ENCODE measurements at places on chromosomes 7 and 10.

DNA sequence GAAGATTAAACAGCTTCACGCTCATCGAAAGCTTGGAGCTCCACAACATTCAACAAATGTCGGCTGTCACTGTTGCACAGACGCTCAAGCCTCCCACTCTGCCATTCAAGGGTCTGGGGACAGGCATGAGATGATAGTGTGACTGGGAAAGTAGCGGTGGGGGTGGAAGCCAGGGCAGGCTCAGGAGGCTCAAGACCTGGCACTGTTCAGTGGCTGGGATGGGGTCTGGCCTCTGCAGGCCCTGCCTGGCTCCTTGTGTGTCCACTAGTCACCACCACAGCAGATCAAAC lies 13.5 kb upstream of the GTPBP4 start:
- DNase-seq: no peak

DNA sequence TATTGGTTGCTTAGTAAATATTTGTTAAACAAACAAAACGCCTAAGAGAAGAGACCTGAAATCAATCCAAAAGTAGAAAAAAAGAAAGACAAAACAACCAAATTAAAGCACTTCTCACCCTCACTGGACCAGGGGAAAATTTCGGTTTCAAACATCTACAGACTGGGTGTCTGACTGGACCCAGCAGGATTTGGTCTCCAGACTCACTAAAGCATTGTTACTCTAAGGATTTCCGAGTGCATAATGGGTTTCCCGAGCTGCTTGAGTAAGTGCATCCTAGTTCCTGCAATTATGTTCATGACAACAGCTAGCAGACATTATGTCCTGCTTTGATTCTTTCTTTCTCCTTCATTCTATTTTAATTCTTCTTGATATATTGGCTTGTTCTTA lies 51.8 kb upstream of the FAM3C start:
- DNase-seq: no peak

- DNase-seq: no peak
These were observed 164.2 kb upstream of the ITGB1 start for GRCh38 chr10:33122014-33122809.

DNA sequence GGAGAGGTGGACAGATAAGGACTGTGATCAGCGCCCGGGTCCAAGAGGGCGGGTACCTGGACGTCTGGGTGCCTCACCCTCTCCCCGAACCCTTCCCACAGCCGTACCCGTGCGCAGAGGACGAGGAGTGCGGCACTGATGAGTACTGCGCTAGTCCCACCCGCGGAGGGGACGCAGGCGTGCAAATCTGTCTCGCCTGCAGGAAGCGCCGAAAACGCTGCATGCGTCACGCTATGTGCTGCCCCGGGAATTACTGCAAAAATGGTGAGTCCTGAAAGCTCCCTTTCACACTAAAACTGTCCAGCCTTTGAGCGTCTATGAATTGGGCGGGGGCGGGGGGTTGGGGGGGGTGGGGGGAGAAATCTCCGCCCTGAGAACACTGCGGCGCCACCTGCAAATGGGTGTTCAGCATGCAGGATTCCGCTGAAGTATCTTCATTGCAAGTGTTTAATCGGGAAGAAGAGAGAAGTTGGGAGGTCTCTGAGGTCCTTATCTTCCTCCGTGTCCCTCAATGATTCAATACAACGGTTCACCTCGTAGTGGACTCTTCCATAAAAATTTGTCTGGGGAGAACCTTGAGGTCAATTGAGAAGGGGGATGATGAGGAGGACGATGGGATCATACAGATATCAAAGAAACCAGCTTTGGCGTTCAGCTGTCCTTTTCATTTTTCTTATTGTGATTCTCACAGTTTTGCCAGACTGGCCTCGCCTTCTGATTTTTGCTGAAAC lies 906 bp downstream of the DKK1 start:
- no peak for DNase-seq

GRCh38 chr7:128025819-128026218 lies 5.4 kb downstream of the LRRC4 start:
- no peak for DNase-seq

DNA sequence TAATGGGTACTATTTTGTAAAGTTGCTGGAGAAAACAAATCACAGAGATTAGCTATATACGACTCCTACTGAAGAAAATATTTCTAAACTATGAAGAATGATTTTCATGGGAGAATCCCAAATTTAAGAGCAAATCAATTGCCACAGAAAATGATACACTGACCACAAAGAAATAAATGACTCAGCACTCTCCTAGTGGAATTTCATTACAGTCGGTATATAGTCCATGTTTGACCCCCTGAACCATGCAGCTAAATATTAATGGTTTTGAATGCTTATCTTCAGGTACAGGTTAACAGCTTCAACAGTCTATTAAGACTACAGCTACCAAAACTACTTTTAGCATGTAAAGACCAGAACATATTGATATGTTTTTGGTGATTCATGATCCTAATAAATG lies 65.0 kb downstream of the IDE start:
- DNase-seq: no peak
